ENCODE measurements at places on chromosomes 2 and 18. TPM values are rescaled to one million over a fixed set of nuclear protein-coding genes. Genes with fewer than 3 reads are reported as not detected.

DRC1 gene
- total RNA-seq = not detected

EPC2 gene
- 74.2 TPM for total RNA-seq

WDCP gene
- total RNA-seq = 6.3 TPM

CRACDL gene
- 0.10 TPM for total RNA-seq

MGAT5 gene
- total RNA-seq = 68.8 TPM

CELF4 gene
- not detected for total RNA-seq

SMCHD1 gene
- 671 TPM for total RNA-seq

EFEMP1 gene
- total RNA-seq = not detected

GRCh38 chr2:172507199-172507598 is 48.7 kb upstream of the PDK1 start:
- no peak overlapping the region for H3K4me3 ChIP-seq
- H3K4me1 ChIP-seq = no peaks in the 10 kb centered on the region
- no peak for DNase-seq
- no peak overlapping the region for H3K27ac ChIP-seq
- no peaks in the 10 kb centered on the region for H3K27me3 ChIP-seq

- no peak overlapping the region for H3K27ac ChIP-seq
- no peak for DNase-seq
- H3K4me1 ChIP-seq = no peaks in the 10 kb centered on the region
- H3K36me3 ChIP-seq = no peaks in the 10 kb centered on the region
- no peak overlapping the region for H3K4me3 ChIP-seq
Observed at GRCh38 chr18:7789856-7790552, 222.9 kb downstream of the PTPRM start.

DNA sequence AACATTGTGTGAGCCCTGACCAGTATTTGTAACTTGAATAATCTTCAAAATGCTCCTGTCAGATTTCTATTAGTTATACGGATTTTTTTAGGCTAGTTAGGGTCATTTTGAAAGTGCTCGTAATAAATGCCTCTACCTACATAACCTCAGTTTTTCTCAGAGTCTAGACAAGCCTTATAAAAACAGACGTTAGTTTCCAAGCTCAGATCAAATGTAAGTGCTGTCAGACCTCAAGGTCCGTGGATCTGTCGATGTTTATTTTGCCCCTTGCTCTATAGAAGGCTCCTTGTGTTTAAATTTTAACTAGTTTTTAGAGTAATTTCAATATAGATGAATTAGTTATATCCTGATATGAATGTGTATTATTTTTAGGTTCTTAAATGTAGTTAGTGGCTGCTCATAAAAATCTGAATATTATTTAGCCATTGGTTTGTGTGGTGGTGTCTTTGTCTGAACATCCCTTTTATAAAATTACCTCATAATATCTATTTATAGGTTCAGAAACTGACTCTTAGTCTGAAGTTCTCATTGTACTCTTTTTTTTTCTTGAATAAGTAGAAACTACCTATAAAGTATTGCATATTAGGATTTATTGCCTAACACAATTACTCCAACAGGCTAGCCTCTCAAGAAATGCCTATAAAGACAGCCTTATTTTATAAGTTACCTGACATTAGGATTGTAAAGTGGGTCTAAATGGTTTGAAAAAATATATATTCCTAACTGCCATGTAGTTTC is 71.1 kb downstream of the MTA3 start:
- no peak overlapping the region for H3K27ac ChIP-seq
- no peaks in the 10 kb centered on the region for H3K4me1 ChIP-seq
- no peak overlapping the region for H3K4me3 ChIP-seq
- no peaks in the 10 kb centered on the region for H3K27me3 ChIP-seq

- no peaks in the 10 kb centered on the region for H3K27me3 ChIP-seq
- no peak overlapping the region for H3K27ac ChIP-seq
- no peaks in the 10 kb centered on the region for H3K4me1 ChIP-seq
- no peak for DNase-seq
- no peak overlapping the region for H3K4me3 ChIP-seq
Observed at GRCh38 chr18:58578835-58579560, 49.9 kb downstream of the ALPK2 start.

GRCh38 chr2:155203178-155203577 is 504.7 kb downstream of the KCNJ3 start:
- H3K36me3 ChIP-seq = no peaks in the 10 kb centered on the region
- H3K4me1 ChIP-seq = no peaks in the 10 kb centered on the region
- H3K4me3 ChIP-seq = no peak overlapping the region
- H3K27ac ChIP-seq = no peak overlapping the region
- no peak for DNase-seq

GRCh38 chr2:54969940-54970338 is 80.3 kb downstream of the RTN4 start:
- H3K27ac ChIP-seq = no peak overlapping the region
- no peak for DNase-seq
- H3K4me1 ChIP-seq = peaks cover 21% of the 10 kb centered on the region
- H3K36me3 ChIP-seq = peaks cover 23% of the 10 kb centered on the region

- no peaks in the 10 kb centered on the region for H3K27me3 ChIP-seq
- no peak for DNase-seq
- no peaks in the 10 kb centered on the region for H3K36me3 ChIP-seq
- no peak overlapping the region for H3K27ac ChIP-seq
Observed at GRCh38 chr2:71526975-71527374, 73.6 kb downstream of the DYSF start.

DNA sequence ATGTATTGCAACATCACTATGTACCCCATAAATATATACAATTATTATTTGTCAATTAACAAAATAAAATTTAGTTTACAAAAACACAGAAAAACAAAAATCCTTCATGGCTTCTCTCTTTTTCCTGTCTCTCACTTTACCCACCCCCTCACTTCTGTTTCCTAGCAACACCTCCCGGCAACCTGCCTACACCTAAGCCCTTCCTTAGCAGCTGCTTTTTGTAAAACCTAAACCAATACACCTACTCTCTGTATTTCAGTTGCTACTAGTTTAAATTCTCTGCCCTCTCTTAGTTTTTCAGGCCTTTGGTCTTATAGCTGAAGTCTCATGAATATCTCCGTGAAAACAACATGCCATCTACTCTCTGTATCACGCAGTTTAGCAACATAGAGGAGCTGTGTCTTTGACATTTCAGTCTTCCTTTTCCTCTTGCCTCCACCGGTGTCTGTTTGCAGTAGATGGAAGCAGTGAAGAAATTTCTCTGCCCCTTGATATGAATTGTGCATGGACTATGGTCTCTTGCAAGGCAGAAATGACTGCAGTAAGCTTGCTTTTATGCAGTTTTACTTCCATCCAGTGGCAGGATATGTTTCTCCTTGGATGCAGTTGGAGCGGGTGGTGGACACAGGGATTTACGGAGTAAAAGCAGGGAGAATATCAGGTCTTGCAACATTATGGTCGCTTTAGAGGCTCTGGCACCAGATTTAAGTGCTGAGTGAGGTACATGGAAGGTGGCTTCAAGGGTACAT is 42.0 kb upstream of the ZDBF2 start:
- no peak overlapping the region for H3K4me3 ChIP-seq
- H3K27me3 ChIP-seq = peaks cover 4% of the 10 kb centered on the region
- no peaks in the 10 kb centered on the region for H3K4me1 ChIP-seq
- no peak for DNase-seq

DNA sequence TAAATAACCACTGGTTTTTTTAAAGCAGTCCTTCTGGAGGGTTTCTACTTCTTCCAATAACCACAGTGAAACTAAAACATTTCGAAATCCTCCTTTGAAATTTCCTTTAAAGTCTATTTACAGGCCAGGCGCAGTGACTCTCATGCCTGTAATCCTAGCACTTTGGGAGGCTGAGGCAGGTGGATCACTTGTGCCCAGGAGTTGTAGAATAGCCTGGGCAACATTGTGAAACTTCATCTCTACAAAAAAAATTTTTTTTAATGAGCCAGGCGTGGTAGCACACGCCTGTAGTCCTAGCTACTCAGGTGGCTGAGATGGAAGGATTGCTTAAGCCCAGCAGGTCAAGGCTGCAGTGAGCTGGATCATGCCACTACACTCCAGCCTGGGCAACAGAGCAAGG is 15.2 kb downstream of the KIDINS220 start:
- H3K4me1 ChIP-seq = no peaks in the 10 kb centered on the region
- H3K27ac ChIP-seq = no peak overlapping the region
- peaks cover 45% of the 10 kb centered on the region for H3K36me3 ChIP-seq

DNA sequence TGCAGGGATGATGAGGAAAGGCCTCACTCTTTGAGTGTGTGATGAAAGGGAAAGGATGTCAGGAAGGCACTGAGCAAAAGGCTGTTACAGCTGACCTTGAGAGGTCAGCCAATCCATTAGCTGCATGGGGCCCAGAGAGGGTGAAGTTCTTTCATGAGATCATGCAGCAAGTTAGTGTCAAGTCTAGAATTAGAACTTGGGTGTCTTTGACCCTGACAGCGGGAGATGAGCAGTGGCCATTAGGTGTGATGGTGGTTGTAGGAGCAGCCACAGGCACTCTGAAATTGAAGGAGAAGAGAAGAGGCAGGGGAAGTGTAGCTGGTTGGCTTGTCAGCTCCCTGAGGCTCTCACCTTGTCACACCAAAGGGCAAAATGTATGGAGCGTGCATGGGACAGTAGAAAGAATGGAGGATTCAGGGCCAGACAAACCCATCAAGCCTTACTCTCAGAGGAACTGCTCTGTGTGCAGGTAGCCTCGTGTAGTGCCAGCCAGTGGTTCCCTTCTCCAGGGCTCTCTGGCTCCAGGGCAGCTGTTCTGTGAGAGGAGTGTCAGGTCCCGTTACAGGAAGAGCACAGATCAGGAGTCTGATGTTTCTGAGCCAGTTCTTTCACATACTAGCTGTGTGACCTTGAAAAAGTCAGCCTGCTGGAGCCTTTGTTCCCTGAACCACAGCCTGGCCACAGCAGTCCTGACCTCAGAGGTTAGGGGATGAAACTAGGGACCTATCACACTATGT is 35.9 kb downstream of the MAP4K4 start:
- H3K36me3 ChIP-seq = no peaks in the 10 kb centered on the region
- peak overlapping the region; percentile 21 for H3K4me3 ChIP-seq
- H3K27me3 ChIP-seq = no peaks in the 10 kb centered on the region
- no peak for DNase-seq

GRCh38 chr2:210007895-210008294 is 5.5 kb downstream of the RPE start:
- H3K27ac ChIP-seq = no peak overlapping the region
- no peak for DNase-seq
- no peaks in the 10 kb centered on the region for H3K27me3 ChIP-seq
- H3K4me3 ChIP-seq = no peak overlapping the region

DNA sequence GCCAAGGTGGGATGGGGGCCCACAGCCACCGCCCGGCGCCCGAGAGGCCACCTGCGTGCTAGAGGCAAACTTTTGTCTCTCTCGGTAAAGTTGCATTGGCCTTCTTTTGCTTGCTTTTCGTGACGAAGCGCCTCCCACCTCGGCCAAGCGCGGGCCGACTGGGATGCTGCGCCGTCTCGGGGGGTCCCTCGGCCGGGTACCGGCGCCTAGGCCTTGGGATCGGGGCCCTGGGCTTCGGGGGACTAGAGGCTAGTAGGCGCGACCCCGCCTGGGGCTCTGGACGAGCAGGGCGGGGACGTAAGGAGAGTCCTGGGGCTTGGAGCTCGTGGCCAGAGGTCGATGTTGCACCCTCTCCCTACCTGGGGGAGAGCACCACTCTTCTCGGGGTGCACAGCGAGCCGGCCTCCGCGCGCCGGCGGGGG is 545 bp downstream of the GLI2 start:
- peaks cover 27% of the 10 kb centered on the region for H3K27me3 ChIP-seq
- no peak for DNase-seq
- no peak overlapping the region for H3K27ac ChIP-seq
- H3K36me3 ChIP-seq = no peaks in the 10 kb centered on the region
- H3K4me3 ChIP-seq = no peak overlapping the region

DNA sequence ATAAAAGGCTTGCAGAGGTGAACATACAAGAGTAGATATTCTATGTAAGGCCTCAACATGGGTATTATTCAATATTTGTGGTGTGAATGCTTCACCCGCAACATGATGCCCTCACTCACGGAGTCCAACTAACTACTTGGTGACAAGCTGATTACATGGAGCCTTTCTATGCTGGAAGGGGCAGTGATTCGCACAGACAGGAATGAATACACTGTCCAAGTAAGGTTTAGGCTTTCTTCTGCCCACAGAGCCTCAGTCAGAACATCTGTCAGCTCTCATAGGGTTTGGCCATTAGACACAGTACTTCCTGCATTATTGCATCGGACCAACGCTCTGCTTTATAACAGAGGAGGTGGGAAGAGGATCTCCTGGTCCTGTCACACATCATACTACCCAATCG is 80.3 kb upstream of the SLC35G4 start:
- DNase-seq = no peak
- no peaks in the 10 kb centered on the region for H3K4me1 ChIP-seq
- H3K4me3 ChIP-seq = no peak overlapping the region

DNA sequence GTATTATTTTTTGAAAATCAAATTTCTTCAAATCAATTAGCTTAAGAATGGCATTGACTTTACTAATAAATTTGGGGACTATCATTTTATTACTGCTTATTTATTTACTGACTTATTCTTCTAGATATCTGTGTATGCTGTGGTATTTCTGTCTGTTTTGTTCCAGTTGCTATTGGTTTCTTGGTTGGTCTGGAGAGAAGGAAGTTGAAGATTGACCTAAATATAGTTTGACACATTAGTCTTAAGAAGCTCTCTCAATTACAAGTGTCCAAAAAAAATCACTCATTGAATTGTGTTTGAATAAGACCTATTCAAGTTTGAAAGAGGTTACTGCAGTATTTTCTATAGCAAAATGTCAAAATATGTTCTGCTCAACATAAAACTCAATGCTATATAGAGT is 153.3 kb upstream of the KYNU start:
- H3K4me3 ChIP-seq = no peak overlapping the region
- no peaks in the 10 kb centered on the region for H3K36me3 ChIP-seq
- DNase-seq = no peak
- H3K4me1 ChIP-seq = no peaks in the 10 kb centered on the region

- H3K4me3 ChIP-seq = no peak overlapping the region
- no peaks in the 10 kb centered on the region for H3K36me3 ChIP-seq
- no peaks in the 10 kb centered on the region for H3K27me3 ChIP-seq
- DNase-seq = no peak
- H3K4me1 ChIP-seq = no peaks in the 10 kb centered on the region
Observed at GRCh38 chr18:10230072-10230471, 224.4 kb upstream of the APCDD1 start.

DNA sequence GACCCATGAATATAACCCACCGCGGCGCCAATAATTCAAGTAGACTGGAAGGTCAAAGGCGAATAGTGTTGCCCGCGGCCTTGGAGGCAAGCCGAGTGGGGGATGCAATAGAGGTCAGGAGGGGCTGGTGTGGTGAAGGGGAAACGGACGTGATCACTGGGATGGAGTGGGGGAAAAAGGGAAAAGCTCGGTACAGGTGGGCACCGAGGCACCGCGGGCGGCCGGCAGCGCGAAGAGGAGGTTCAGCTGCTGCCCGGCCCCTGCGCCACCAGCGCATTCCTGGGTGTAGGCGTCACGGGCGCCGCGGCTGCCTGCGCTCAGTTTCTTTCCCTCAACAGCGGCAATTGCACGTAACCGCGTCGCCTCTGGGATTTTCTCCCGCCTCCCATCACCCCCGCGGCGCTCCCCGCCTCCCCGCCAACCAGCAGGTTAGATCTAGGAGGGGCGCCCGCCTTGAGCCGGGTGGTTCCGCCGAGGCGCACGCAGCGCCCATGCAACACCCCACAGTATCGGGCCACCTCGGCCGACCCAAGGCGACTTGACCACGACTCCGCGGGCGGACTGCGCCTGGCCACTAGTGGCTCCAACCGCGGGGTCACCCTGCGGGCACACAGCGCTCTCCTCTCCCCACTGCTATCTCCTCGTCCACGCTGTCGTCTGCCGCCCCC is 1.5 kb downstream of the RND3 start:
- H3K4me1 ChIP-seq = no peaks in the 10 kb centered on the region
- H3K4me3 ChIP-seq = no peak overlapping the region
- DNase-seq = no peak
- peaks cover 9% of the 10 kb centered on the region for H3K27me3 ChIP-seq
- H3K36me3 ChIP-seq = no peaks in the 10 kb centered on the region

GRCh38 chr18:6757931-6758330 is 28.4 kb downstream of the ARHGAP28 start:
- H3K4me3 ChIP-seq = no peak overlapping the region
- DNase-seq = no peak
- H3K27me3 ChIP-seq = no peaks in the 10 kb centered on the region

Measured in CD4-positive, CD25-positive, alpha-beta regulatory T cell (primary cell).